ENCODE measurements at places on chromosomes 1 and 21.

DNA sequence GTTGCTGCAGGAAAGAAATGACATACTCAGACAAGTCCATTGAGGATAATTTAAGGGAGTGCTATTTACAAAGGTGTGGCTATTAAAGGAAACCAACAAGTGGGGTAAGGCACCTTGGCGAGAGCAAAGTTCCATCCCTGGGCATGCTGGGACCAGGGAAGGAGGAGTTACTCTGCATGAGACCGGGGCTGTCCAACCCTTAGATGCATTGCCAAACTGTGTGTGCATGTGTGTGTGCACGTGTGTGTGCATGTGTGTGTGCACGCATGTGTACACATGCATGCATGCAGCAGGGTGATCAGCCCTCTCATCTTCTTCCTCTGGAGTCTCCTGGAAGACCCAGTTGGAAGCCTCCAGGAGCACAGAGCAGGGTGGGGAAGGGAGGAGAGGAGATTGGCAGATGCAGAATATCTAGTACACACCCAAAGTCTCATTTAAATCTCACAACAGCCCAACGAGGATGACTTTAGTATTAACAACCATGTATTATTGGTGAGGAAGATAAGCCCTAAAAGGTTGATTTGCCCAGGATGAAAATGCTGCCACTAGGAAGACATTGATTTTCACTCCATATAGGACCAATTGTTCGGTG lies 72.2 kb upstream of the CD34 start:
- DNase-seq = no peak

- no peak for DNase-seq
Observed at GRCh38 chr1:164619006-164619784, 60.2 kb downstream of the PBX1 start.

- no peak for DNase-seq
Observed at GRCh38 chr1:20511518-20512428, 3.8 kb upstream of the MUL1 start.

GRCh38 chr1:208235356-208235981 lies 8.7 kb downstream of the PLXNA2 start:
- no peak for DNase-seq

DNA sequence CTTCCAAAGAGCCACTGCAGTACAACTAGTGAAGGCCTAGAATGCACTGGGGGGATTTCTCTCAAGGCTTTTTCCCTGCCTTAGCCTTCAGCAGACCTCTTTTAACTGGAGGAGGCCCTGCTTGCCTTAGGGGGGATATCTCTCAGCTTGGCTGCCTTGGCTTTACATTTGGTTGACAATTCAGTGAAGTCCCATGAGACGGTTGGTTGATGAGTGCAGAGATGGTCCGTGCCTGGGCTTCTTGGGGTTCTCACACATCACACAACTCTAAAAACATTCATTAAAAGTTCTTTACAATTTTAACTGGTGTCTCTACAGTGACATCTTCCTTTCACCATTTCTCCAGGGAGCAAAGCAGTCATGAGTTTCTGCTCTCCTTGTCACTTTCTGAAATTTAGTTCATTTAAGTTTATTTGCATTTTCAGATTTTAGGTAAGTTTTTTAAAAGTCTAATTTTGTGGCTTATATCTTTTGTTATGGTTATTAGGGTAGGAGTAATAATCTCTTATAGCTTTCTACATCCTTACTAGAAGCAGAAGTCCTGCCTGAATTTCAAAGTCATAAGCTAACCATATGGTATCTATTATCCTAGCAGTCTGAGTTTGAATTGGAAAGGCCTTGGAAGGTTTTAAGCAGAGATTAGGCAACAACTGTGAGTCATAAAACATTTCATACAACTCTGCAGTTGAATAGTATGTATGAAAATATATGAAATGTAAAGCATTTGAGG lies 487.6 kb downstream of the DPYD start:
- no peak for DNase-seq

GRCh38 chr1:160206036-160206389 lies 829 bp downstream of the PEA15 start:
- peak; percentile 41 for DNase-seq

DNA sequence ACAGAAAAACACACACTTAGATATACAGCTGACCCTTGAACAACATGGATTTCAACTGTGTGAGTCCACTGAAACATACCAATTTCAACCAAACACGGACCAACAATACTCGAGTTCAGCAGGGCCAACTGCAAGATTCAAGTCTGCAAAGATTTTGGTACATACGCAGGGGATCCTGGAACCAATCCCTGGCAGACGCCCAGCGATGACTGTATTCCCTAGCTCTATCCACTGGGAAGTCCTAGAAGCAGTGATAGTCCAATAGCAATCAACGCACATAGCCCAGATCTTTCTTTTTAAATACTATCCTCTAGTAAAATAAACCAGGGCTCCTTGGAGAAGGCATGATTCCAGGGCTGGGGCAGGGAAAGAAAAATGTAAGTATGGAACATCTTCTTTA lies 9.0 kb downstream of the DDX59 start:
- no peak for DNase-seq

- no peak for DNase-seq
Observed at GRCh38 chr1:197541411-197541810, 233.9 kb downstream of the DENND1B start.

- no peak for DNase-seq
Observed at GRCh38 chr1:226104671-226105121, 42.2 kb downstream of the H3-3A start.

- DNase-seq = no peak
Observed at GRCh38 chr1:164767752-164768402, 208.9 kb downstream of the PBX1 start.

DNA sequence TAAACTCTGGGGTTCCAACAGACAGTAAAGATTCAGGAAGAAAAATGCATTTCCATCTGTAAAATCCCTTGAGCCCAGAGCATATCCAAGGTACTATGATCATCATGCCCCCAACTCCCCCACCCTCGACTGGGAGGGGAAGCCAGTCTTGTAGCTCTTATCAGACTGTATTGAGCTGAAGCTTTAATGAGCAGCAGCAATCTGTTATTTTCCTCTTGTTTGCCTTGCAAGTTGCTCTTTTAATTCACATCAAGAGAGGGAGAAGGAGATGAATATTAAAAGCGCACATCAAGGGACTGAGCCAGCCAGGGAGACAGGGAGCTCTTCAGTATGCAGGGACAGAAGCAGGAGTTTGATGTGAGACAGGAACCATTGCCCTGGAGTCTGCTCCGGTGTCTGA lies 52.5 kb upstream of the KCNA3 start:
- DNase-seq = no peak

GRCh38 chr1:111476761-111477309 lies 3.1 kb downstream of the C1orf162 start:
- no peak for DNase-seq

DNA sequence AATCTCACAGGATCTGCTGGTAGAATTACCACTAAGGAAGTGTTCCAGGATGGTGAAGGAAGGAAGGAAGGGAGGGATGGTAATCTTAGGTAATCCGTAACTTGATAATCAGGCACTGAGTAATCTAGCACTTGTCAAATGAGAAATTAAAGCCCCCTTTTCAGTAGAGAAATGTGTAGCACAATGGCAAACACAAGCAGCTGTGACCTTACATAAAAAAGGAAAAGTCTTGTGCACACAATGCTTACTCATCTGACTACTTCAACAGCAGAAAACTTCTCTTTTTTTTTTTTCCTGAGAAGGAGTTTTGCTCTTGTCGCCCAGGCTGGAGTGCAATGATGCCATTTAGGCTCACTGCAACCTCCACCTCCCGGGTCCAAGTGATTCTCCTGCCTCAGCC lies 6.1 kb downstream of the NUP210L start:
- DNase-seq = no peak

DNA sequence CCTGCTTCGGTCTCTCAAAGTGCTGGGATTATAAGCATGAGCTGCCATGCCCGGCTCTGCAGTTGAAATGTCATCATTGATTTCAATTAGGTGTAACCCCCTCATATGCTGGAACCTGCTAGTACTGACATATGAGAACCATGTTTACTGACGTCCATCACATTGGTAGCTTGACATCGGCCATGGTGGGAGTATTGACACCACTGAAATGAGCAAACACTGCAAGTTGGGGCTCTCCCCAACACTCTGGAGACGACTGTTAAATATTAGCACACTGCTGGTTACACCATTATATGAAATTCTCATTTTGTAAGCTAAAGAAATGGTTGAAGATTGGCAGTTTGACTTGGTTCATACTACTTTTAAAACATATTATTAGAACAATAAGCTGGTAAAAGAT lies 63.7 kb downstream of the CNST start:
- DNase-seq = no peak

GRCh38 chr1:58649555-58649954 lies 50.3 kb downstream of the MYSM1 start:
- no peak for DNase-seq

- no peak for DNase-seq
Observed at GRCh38 chr1:243264717-243265116, 8.9 kb downstream of the SDCCAG8 start.

DNA sequence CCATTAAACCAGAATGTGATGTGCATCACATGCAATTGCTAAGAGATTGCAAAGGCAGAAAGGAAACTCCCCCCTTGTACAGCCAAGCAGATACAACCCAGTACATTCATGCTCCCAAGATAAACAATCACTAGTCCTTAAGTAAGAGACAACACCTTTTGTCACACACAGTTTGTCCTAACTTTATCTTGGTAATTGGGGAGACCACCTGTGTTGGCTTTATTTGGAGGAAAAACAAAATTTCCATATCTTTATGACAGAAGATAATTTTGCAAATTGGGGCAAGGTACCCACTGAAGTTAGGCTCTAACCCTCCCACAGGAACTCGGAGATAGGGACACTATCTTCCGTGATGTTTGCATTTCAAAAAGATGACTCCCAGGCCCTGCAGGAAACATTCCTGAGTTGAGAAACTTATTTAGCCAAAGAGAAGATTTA lies 175.0 kb upstream of the TNR start:
- DNase-seq = no peak

DNA sequence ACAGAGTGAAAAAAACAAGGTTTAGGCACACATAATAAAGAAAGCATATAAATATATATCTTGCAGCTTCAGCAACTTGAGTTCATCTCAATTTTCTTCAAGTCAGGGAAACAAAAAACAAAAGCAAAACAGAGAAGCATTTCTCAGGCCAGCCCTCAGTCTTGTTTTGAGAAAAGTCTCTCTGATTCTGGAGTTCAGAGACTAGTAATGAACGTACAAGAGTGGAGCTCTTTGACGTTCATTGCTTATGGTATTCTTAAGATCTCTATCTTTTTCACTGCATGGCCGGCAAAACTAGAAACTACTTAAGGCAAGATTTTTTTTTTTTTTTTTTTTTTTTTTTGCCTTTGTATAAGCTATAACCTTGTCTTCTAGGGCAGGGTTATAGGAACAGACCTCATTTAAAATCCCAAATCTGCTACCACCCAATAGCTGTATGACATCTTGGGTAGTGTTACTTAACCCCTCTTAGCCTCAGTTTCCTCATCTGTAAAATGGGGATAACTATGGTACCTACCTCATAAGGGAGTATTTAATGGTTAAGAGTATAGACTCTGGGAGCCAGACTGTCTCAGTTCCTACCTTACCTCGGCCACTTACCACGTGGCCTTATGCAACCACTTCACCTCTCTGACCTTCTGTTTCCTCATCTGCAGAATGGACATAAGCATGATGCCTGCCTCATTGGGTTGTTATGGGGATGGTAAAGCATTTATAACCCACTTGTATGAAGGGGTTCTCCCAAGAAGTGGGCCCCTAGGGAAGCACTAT lies 33.6 kb downstream of the LMO4 start:
- no peak for DNase-seq

DNA sequence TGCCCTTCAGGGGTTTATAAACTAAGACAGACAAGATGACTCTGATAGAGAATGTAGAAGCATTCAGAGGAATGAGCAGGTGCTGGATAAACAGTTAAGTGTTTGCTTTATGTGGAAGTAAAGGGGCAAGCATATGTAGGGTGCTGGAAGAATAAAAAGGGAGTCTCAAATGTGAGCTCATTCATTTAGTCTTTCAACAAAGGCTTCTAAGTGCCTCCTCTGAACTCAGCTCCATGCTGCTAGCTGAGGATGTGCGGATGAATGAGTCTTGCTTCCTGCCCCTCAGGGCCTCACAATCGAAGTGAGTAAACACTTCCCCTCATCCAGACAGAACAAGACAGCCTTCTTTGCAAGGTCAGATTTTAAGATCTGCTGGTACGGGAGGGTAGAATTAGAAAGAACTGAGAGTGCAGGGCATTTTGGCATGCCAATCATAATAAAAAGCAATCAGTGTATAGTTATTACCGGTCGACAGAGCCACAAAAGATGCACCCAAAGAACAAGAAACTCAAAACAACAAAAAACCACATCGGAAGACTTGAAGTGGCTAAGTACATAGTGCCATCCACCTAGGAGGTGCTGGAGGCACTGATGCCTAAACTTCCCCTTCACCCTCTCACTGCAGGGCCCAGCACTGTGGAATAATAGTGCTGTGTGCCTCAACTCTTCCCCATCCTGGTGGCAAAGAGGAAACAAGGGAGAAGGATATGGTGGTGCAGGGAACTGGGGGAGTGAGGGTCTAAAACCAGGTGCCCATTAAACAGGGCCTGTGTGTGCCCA lies 69.8 kb downstream of the TNR start:
- DNase-seq = no peak

- DNase-seq = no peak
Observed at GRCh38 chr1:167650269-167651160, 20.5 kb downstream of the RCSD1 start.

- DNase-seq = no peak
Observed at GRCh38 chr1:241857131-241857530, 9.1 kb downstream of the EXO1 start.

- no peak for DNase-seq
Observed at GRCh38 chr1:208149776-208150514, 94.2 kb downstream of the PLXNA2 start.

DNA sequence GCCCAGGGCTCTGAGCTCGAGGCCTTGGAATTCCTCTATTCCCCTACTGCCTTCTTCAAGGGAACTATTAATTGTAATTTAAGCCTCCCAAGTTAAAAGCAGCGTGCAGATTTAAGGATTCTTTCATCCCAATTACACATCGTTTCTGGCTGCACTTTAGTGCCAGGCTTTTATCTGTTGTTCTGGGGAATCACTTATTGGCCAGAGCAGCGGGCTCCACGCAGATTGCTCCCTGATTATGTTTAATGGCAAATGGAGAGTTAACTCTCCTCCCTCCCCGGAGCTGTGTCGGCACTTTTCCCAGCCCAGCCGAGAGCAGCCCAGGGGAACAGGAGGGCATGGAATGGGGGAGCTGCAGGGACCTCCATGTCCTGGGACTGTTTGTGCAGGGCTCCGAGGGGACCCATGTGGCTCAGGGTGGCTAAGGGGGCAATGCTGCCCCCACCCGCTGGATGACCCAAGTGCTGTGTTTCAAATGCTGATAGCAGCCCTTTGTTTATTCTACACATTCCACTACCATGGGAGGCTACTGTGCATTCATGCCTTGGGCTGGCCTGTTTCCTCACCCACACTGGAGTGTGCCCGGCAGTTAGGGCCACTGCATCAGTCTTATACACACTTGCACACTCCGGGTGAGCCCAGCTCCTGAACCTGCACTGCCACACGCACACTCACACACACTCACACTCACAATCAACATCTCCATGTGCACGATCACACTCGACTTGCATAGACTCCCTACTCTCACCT lies 93.3 kb upstream of the POU3F1 start:
- no peak for DNase-seq

- DNase-seq = no peak
Observed at GRCh38 chr1:22289307-22289995, 146.6 kb upstream of the WNT4 start.

GRCh38 chr21:31087639-31088473 lies 49.6 kb upstream of the KRTAP19-8 start:
- no peak for DNase-seq

Measured in effector CD4-positive, alpha-beta T cell (primary cell).